IPS DF 6.9 (cell line): ENCODE measurements at places on chromosomes 1 and 21.

DNA sequence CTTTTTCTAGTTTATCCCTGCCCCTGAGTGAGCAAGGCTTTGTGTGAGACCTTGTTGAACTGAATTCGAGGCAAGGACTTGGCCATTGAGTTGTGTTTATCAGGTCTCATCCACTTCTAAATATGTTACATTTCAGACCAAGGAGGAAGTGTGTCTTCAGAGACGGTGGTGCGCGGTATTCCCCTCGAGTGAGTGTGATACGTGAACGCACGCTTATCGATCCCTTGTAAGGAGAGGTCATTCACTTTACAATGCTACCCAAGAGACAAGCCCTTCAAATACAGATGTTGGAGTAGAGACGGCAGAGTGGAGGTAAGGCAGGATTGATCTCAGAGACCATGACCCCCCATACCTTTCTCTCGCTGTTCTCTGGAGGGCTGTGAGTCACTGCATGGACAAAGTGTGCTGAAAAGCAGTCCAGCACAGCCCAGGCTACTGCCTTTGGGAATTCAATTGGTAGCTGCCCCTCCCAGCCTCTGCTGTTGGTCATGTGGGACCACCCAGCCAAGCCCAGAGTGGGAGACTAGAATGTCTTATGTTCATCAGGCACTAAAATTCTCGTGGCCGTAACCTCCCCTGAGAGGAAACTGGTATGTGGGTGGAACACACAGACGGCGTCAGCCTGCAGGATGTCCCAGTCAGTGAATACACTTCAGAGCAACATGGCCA lies 16.3 kb upstream of the MTARC1 start:
- no peak for DNase-seq

GRCh38 chr1:186297439-186298045 lies 77.5 kb downstream of the TPR start:
- no peak for DNase-seq

- no peak for DNase-seq
Measured at GRCh38 chr1:41582851-41583657, 98.6 kb upstream of the EDN2 start.

GRCh38 chr1:87555366-87555765 lies 226.7 kb downstream of the LMO4 start:
- no peak for DNase-seq

GRCh38 chr1:52142220-52143183 lies 613 bp downstream of the ZFYVE9 start:
- DNase-seq: no peak

DNA sequence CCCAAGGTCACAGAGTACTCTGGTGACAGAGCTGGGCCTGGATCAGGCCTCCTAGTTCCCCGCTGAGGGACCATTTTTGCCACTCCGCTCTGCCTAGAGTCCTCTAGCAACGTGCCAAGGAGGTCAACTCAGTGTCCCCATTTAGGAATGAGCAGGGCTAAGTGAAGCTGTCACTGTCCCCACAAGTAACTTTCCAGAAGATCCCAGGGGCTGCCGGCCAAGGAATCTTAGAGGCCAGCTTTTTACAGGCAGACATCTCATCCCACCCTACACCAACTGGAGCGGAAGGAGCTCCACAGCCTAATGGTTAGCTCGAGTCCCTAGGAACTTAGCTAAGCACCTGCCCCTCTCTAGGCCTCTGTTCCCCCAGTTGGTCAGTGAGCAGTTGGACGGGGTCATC lies 59.7 kb downstream of the VWA5B1 start:
- no peak for DNase-seq

DNA sequence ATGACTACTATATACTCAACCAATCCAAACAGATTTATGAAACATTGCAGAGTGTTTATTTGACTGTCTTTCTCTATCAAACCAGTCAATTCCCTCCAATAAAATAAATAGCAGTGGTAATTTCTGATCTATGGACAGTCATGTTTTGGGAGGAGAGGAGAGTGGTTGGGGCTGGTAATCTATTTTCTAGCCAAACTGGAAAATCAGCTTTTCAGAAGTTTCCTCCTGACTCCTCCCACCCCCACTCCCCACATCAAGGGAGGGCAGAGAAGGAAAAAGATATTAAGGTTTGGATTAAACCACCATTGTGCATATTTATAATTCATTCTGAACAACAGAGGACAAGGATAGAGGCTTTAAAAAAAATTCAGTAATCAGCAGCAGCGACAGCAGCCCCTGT lies 69.4 kb upstream of the SOX13 start:
- no peak for DNase-seq

GRCh38 chr1:117564227-117565075 lies 41.4 kb upstream of the TENT5C start:
- no peak for DNase-seq

DNA sequence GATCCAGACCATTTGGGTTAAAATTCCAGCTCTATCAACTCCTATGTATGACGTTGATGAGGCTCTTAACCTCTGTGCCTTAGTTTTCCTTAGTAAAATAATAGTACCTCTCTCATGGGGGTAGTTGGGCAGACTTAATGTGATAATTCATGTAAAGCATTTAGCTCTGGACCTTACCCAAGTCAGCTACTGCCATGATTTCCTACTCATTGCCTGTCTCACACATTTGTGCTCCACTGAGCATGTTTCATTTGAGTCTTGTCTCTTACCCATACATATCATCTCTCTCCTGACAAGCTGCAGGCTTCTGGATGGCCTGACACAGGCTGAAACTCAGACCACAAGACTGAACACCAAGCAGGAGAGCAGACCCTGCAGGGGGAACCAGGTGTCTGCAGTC lies 77.7 kb upstream of the ZBTB40 start:
- no peak for DNase-seq

- DNase-seq: no peak
Measured at GRCh38 chr1:180632326-180633056, 669 bp downstream of the XPR1 start.
